Fibroblast of the conjunctiva (primary cell): ENCODE measurements at places on chromosomes 13 and 19.

DNA sequence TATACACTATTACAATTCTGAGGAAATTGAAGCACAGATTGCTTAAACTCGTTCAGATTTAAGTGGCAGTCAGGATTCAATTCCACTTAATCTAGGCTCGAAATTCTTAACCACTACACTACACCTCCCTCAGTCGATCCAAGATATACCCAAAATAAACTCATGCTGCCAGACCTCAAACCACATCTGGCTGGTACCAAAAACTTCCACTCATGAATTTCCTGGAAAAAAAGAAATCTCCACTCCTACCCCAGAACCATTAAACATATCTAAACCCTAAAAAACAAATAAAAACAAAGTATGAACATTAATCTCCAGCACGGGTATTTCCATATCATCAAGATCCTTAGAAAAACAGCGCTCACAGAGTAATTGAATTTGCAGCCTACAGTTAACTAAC, 1.1 kb downstream of the ZFP30 start:
- DNase-seq = no peak

GRCh38 chr13:43195551-43195950, 172.2 kb downstream of the DNAJC15 start:
- DNase-seq = no peak

DNA sequence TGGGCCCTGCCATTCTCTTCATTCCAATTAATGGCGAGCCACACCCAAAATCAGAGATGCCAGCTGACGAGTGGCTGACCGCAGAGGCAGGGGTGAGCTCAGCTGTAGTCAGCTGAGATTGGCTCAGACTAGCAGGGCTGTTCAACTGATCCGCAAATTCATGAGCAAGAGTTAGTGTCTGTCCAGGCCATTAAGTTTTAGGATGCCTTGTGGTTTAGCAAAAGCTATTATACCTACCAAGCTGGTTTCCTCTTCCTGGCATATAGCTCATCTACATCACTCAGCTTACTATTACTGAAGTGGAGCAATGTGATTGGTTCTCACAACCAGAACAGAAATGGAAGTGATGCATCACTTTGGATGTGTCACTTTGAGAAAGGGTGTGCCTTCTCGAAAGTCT, 148.7 kb downstream of the NALCN start:
- DNase-seq = no peak

DNA sequence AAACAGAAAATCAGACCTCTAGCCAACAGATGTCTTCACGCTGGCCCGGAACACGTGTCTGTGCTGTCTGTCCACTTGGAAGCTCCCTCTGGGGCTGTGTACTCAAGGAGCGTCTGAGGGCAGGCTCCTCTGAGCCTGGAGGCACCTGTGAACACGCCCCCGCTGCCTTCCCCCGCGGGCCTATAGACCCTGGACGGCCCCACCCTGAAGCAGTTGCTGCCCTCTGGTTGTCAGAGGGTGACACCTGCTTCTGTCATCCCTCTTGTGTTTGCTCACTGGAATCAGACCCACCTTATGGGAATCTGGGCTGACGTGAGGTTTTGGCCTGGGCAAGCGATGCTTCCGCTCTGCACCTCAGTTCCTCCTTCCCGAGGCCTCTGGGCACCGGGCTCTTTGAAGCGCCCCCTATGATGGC, 19.2 kb downstream of the EPN1 start:
- DNase-seq = no peak
